GM12891 (cell line): ENCODE measurements at places on chromosomes 16 and 17.
A peak's percentile ranks its signal among the peaks of the same experiment; 100 is the strongest.

DNA sequence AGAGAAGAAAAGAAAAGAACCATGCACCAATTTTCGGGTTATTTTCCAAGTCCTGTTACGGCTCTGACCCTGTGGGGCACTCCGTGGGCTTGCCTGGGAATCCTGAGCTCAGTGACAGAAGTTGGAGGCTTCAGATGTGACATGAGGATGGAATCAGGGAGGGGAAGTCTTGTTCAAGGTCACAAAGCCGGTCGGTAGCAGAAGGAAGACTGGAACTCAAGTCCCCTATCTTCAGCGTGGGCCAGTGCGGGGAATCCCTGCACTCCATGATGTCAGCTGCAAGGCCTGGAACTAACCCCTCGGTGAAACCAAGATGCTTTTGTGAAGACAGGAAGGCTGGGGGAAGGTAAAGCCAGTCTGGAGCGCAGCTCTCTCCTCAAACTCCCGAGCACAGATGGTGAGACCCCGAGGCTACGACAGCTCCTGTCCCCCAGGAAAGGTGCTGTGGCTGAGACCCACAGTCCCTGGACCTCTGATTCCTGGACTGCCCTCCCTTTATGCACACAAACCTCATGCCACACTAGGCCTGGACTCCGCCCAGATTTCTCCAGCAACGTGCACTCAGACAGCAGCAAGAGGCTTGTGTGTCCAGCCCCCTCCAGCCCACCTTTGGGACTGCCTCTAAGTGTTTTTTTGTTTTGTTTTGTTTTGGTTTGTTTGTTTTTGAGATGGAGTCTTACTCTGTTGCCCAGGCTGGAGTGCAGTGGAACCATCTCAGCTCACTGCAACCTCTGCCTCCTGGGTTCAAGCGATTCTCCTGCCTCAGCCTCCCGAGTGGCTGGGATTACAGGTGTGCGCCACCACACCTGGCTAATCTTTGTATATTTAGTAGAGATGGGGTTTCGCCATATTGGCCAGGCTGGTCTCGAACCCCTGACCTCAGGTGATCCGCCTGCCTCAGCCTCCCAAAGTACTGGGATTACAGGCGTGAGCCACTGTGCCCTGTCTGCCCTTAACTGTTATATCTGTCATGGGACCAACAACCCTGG lies 5.5 kb upstream of the IL27 start:
- DNase-seq: no peak

DNA sequence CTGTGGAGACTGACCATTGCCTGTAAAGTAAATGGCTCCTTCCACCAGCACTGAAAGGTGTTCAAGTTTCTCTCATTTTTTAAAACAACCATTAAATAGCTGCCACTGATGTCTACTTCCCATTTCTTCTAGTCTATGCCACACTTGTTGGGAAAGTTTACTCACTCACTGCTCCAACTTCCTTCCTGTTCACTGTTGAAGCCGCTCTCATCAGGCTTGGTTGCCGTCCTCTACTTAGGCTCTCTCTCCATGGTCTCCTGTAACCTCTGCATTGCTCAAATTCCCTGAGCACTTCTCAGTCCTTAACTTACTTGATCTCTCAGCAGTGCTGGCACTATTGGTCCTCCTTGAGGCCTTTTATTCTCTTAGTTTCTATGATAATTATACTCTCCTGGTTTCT lies 32.4 kb downstream of the SNX11 start:
- DNase-seq: no peak

- no peak for DNase-seq
Measured at GRCh38 chr16:24114876-24115275, 141.3 kb upstream of the CACNG3 start.

GRCh38 chr16:89711601-89712273 lies 9.0 kb downstream of the VPS9D1 start:
- peak; percentile 99 for DNase-seq

DNA sequence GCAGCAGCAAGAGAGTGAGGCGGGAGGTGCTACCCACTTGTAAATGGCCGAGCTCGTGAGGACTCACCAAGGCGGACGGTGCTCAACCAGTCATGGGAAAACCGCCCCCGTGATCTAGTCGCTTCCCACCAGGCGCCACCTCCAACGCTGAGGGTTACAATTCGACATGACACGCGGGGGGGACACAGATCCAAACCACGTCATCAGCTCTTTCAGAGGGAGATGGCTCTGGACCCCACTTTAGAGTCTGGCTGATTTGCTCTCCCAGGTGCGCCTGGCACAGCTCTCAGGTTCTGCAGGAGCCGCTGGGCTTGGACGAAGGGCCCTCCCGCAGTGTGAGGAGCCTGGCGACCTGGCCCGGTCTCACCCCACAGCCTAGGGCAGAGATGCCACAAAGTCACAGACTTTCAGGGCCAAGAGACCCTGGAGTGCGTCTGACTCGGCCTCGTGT lies 21.1 kb upstream of the DOC2B start:
- no peak for DNase-seq

DNA sequence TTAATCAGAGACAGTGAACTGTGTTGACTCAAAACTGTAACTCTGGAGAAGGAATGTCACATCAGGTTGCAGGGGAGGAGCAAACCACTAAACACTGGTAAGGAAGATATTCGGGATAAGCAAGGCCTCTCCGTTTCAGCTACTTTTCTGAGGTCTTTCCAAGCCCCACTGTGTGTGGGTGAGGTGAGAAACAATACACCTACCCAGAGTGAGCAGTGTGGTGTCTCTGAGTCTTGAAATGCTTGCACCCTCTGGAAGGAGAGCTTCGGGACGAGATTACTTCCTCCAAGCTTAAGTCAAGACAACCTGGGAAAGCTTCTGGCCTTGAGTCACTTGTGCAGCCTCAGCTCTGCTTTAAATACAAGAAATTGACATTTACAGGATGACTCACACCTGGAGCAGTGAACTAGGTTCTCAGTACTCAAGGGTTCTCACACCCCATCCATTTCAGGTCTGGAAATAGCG lies 2.5 kb upstream of the MAP3K14 start:
- no peak for DNase-seq

GRCh38 chr17:66008680-66009079 lies 183.3 kb downstream of the CEP112 start:
- DNase-seq: no peak

DNA sequence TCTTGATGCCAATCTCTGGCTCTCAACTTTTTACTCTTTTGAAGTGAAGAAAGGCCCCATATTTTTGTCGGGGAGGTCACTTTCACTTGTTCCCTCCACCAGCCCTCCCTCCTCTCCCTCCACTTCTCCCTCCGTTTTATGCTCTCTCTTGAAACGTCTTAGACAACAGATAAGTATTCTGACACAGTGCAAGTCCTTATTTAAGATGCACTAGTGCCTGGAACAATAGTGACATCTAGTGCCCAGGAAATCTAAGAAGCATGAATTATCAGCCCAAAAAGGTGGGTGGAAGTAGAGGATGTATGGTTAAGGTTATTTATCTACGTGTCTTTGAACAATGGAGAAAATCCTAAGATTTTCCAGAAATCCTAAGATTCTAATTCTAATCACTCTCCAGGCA lies 17.9 kb downstream of the PSME3IP1 start:
- no peak for DNase-seq
